ENCODE measurements at places on chromosomes 12 and 14.
A peak's percentile ranks its signal among the peaks of the same experiment; 100 is the strongest.

DNA sequence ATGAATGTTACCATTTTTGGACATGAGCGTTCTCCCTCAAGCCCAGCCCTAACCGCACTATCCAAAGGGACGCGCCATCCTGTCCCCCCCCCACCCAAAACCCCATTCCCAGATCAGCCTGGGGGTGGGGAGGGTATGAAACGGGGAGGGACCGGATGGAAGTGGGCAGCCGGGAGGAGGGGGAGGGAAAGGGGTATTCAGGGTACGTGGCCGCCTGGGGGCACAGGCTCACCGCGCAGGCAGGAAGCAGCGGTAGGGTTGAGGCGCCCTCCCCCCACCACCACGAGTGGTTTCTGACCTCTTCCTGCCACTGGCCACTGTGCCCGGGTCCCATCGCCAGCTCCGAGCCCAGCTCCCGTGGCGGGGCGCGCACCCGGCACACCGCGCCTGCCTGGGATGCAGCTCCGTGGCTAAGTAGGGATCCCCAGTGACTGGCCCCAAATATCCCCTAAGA lies 1.4 kb downstream of the ACTN1 start:
- DNase-seq, result no peak

- no peak for DNase-seq
These were observed 17.9 kb downstream of the SIVA1 start for GRCh38 chr14:104770851-104771272.

- DNase-seq, result no peak
These were observed 51.2 kb downstream of the OSBPL8 start for GRCh38 chr12:76508128-76508980.

DNA sequence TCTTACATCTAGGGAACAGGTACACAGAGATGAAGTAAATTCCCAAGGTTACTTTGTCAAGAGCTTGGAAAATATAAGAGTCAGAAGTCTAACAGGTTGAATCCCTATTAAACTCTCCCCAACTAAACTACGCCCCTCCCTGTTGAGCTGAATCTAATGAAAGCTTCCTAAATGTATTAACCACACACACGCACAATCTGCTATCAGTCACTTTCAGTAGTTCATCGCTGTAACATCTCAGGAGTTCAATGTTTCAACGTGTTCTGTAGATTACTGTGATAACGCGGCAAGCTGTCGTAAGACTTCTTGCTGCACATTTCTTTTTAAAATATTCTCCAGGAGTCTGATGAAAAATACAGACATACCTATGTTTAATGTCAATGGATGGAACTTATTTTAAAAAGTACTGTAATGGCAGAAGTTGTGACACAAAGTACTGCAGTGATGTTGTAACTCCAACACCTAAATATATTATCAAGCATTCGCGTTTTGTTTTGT lies 612 bp upstream of the SLC25A3 start:
- DNase-seq, result peak; percentile 13

GRCh38 chr14:45252366-45253069 lies 484 bp downstream of the MIS18BP1 start:
- no peak for DNase-seq

All from renal cortical epithelial cell (primary cell).